ENCODE measurements at places on chromosomes 13 and 19. TPM values are rescaled to one million over a fixed set of nuclear protein-coding genes. Genes with fewer than 3 reads are reported as not detected.

DAND5 gene
- total RNA-seq = 9.9 TPM

TNNT1 gene
- 66.0 TPM for total RNA-seq

PPAN gene
- 27.0 TPM for total RNA-seq

ZNF729 gene
- total RNA-seq = not detected

LAIR2 gene
- not detected for total RNA-seq

CCDC8 gene
- total RNA-seq = 28.9 TPM

CYP4F3 gene
- total RNA-seq = not detected

Data from Right ventricle myocardium inferior (tissue), 1 donor.